ENCODE measurements at places on chromosomes 16 and 17.

GRCh38 chr16:27398894-27399853 is 2.8 kb upstream of the IL21R start:
- no peak for DNase-seq

- DNase-seq, result no peak
Measured at GRCh38 chr17:81865733-81866439, 5.3 kb downstream of the ARHGDIA start.

- DNase-seq, result no peak
Measured at GRCh38 chr17:20983359-20983637, 59.5 kb downstream of the USP22 start.

GRCh38 chr16:85148931-85149330 is 36.7 kb upstream of the CIBAR2 start:
- no peak for DNase-seq

DNA sequence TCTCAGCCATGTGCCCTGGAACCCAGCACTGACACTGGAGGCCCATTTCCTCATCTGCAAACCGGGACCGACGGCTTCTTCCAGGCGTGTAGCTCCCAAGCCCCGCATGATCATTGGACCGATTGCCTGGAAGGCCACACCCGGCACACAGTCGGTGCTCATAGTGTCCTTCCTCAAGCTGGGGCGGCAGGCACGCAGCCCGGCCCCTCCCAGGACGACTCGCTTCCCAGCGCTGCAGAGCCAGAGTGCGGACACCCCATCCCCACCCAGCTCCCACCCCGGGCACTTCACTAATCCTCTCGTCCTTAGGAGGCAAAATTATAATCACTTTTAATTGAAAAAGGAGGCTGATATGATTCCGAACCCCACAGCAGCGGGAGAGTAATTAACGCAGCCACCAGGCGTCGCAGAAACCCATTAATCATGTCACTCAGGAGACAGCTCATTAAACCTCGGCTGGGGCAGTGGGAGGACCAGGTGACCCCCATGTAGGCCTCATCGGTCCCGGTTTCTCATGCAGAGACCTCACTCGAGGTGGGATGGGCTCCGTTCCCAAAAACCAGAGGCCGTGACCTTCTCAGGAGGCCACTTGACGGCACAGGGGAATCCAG is 33.1 kb downstream of the ZNF469 start:
- DNase-seq, result no peak

DNA sequence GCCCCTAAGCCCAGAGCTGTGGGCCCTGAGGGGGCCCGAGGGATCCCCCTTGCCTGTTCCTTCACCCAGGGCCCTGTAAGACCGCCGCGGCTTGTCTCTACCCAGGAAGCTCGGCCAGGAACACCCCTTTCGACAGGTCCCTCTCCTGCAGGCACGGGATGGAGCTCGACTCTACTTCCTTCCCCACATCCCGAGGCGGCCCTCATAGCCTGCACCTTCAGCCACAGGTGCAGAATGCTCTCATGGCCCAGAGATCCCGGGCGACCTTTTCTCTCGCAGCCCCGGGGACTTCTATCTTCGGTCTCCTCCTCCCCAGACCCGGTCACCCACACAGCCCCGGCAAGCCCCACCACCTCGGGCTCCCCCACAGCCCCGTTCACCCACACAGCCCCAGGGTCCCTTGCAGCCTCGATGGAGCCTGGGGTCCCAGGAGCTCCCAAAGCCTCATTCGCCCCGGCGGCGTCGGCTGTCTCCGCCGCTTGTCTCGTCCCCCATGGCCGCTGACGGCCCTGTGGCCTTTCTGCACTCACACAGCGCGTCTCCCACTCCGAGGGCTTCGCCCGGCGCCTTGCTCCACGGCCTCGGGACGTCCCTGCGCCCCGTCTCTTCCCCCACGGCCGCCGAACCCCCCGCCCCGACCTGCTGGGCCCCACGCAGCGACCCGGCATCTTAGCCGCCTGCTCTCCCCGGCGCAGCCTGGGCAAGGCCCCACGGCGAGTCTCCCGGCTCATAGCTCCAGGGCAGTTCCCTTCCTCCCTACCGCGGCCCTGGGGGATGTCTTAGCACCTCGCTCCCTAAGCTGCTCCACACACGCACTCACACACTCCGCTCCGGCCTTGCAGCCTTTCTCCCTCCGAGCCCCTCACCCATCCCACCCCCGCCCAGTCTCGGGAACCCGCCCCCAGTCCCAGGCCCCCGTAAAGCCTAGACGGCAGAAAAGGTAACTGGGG is 650 bp downstream of the KIAA0753 start:
- DNase-seq, result no peak

GRCh38 chr17:70110443-70110880 is 35.4 kb downstream of the KCNJ16 start:
- DNase-seq, result no peak
